Inflammatory macrophage (primary cell): ENCODE measurements at places on chromosomes 5 and 9.
A peak's percentile ranks its signal among the peaks of the same experiment; 100 is the strongest.

DNA sequence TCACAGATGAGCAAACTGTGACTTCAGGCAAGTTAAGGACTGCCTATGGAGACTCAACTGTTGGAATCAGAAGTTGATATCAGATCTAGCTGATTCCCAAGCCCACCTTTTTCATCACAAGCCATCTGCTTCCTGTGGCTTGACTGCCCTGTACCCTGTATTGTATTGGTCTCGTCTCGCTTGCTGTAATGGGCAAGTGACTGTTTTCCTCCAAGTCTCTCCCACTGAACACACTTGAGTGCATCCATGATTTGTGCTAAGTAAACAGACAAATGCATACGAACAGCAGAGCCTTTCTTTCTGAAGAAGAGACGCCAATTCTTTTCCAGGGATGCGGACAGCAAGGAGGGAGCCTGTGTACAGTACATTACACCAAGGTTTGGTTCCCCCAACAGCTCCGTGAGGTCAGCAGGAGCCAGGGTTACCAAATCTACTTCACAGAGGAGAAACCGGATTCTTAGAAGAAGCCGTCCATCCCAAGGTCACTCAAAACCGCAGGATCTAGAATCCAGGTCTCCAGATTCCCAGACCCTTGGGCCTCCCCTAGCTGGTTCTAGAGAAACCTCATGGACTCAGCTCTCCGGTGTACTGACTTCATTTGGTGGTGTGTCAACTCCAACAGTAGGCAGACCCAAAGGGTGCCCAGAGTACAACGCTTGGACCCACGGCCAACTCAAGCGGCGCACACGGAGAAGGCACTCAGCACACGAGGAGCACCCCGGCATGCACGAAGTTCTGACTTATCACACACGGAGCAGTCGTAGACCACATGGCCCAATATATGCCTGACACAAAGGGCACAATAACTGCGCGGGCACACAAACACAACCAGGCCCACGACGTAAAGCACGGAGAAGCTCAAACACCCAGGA lies 1.1 kb downstream of the BAG1 start:
- DNase-seq, result peak; percentile 32

DNA sequence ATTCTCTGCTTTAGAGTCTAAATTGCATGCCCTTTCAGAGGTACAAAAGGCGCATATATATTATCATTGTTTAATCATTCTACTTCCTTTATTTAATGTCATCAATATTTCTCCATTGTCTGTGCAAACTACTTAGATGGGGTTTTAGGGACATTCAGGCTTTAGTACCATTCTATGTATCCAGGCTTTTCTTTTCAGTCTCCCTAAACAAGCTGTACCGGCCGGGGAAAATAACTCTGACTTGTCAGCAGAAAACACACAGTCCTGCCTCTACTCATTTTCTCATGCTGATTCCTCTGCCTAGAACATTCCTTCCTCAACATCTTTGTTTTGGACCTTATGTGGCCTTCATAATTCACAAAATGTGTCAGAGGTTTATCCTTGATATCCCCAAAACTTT lies 392.1 kb upstream of the DAB2 start:
- DNase-seq, result no peak

- DNase-seq, result no peak
Observed at GRCh38 chr9:28820741-28821140, 1247.5 kb upstream of the C9orf72 start.

GRCh38 chr5:172177176-172177575 lies 10.8 kb downstream of the STK10 start:
- peak; percentile 57 for DNase-seq

DNA sequence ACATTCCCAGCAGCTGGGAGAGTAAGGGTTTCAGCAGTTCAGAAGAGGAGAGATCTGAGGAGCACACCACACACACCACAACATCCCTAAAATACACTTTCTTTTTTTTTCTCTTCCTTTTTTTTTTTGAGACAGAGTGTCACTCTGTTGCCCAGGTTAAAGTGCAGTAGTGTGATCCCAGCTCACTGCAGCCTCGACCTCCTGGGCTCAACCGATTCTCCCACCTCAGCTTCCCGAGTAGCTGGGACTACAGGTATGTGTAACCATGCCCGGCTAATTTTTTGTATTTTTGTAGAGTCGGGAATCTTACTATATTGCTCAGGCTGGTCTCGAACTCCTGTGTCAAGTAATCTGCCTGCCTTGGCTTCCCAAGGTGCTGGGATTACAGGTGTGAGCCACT lies 9.7 kb upstream of the UBAP1 start:
- DNase-seq, result no peak

DNA sequence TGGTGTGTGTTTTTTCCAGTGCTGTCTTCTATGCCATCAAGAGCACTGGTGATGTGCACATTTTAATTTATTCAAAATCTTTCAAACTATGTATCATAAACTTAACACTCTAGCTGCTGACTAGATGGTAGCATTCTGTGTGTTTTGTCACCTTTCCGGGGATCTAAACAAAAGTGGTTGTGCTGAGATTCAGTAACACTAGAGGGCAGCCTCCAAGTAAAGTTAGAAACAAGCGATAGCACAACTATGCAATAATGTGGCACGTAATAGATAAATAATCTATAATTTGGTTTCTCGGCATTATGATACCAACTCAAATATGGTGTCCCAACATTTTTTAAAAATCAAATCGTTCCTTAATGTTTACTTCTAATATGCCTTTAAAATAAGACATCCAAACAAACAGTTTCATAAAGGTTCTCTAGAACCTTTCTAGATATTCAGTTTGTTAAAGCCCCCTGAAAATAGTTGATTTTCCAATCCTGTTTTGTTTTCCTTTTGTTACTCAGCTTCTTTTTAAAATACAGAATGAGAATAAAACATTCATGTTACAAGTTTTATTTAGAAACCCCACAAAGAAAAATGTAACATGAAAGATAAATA lies 16.9 kb downstream of the SEMA6A start:
- no peak for DNase-seq

- DNase-seq, result no peak
Observed at GRCh38 chr5:151709109-151709735, 22.5 kb upstream of the SPARC start.

DNA sequence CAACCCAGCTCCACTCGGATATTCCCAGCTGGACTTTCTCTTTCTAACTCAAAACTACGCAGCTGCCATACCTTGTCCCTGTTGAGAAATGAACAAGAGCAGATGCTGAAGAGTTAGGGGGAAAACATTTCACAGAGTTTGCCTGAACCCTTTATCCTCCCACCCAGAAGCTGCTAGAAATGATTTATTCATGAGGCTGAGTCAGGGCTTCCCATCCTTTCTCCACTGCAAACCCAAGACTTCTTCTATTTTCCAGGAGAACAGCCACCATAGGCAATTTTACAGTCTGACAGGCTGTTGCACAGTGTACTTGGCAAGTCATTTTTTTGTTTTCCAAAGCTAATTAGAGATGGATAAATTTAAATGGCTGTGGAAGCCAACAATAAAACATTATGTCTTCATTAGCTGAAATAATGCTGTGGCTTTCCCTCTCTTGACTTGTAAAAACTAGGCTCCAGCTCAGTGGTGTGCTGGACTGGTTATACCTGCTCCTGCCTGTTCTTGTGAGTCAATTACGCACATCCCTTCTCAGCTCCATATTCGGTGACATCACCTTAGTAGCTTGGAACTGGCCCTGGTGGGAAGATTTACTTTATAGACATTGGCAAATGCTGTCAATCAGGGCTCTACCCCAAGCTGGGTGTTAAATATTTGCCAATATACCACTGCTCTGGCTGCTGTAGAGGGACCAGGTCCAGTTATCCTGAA lies 71.9 kb downstream of the KIF4B start:
- DNase-seq, result no peak

- peak; percentile 48 for DNase-seq
Observed at GRCh38 chr9:21429191-21429590, 11.0 kb upstream of the IFNA1 start.
